ENCODE measurements at places on chromosomes 11 and 22.

DNA sequence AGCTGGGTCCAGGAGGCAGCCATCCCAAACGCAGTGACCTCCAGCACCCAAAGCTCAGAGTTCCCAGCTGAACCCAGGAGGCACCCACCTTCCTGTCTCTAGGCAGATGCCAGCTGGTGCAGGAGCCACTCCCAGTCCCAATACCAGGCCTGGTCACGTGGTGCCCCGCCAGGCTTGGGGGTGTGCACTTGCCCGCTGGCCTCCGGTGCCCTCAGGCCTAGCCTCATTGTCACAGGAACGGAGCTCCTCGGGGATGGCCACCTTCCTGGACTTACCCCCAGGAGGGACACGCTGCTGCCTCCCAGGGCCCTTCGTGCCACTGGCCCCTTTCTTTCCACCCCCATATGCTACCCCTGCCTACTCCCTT is 4.6 kb downstream of the BID start:
- no peak for DNase-seq

GRCh38 chr11:133705873-133706272 is 139.4 kb downstream of the SPATA19 start:
- no peak for DNase-seq

DNA sequence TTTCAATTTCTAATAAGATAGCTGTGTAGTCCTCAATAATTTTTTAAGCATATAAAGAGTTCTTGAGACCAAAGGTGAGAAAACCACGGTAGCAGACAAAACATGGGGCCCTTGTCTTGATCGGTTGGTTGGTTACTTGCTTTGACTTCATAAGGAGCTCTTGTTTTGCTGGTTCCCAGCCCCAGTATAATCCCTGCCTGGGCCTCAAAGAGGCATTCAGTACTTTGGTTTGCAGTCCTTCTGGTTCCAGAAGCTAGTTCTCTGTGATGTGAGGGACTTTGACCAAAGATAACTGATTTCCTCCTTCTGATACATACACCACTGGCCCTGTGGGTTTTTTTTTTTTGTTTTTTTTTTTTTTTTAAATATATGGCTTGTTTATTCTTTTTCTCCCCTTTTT is 17.1 kb downstream of the MARK2 start:
- no peak for DNase-seq

- DNase-seq = no peak
Measured at GRCh38 chr11:12174477-12175143, 64.2 kb downstream of the MICAL2 start.

DNA sequence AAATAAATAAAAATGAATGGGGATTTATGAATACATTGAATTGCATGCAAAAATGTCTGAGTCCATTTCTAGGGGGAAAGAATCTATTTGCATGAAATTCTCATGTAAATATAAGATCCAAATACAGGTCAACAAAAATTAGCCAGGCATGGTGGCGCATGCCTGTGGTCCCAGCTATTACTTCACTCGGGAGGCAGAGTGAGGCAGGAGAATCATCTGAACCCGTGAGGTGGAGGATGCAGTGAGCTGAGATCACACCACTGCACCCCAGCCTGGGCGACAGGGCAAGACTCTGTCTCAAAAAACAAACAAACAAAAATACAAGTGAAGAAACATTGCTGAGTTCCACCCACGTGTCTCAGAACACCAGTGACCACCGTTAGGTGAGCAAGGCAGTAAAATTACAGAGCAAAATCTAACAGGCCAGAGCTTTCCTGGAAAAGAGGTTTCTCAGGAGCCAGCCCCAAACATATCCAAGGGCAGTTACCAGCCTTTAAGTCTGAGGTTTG is 17.3 kb downstream of the PACSIN2 start:
- DNase-seq = no peak

DNA sequence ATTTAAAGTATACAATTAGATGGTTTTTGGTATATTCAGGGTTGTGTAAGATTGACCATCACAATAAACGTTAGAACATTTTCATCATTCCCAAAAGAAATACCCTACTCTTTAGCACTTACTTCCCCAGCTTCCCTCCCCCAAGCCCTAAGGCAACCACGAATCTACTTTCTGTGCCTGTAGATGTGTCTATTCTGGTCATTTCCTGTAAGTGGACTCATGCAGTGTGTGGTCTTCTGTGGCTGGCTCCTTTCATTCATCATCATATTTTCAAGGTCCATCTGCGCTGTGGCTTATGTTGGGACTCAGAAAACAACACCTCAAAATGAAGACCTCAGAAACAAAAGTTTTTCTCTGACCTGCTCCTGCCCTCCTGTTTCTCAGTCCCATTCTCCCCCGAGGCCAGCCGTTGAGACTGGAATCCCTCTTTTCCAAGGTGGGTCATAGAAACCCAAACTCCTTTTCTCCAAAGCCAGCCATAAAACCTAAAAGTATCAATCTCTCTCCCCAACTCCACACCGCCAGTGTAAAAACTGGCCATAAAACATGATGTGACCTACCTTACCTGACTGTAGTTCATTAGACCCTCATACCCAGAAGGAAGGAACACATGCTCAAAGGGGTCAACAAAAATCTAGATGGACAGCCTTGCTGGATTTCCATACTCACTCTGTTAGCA is 12.9 kb upstream of the TMPRSS13 start:
- DNase-seq = no peak

DNA sequence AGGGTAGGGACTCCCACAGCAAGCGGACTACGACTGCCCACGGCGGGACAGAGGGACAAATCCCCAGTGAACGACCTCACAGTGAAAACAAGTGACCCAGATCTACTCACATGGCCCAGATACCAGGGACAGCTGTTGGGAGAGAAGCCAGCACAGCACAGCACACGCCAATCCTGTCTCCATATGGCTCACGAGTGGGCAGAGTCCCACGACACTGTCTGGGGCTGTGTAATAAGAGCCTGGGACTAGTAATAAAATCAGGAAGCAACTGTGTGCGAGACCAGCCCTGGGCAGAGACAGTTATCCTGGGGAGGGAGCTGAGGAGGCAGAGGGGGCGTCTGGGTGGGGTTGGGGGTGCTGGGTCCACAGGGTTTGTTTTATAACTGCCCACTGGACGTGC is 385.0 kb downstream of the CTTN start:
- no peak for DNase-seq

GRCh38 chr22:49600468-49600867 is 227.2 kb downstream of the BRD1 start:
- DNase-seq = no peak

DNA sequence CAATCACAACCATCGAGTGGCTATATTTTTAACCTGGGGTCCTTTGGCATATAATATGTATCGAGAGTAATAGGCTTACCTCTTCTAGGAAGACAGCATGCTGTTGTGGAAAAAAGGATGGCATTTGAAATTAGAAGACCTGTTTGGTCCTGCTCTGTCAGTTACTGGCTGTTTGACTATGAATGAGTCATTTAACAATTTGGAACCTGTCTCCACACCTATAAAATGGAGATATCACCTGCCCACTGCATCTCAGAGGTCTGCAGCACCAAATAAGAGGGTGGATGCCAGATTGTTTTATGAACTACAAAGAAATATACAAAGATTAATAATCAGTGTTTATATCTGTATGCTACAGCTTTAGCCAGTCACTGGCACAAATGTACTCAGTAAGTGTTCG is 60.8 kb downstream of the SLC25A17 start:
- no peak for DNase-seq

DNA sequence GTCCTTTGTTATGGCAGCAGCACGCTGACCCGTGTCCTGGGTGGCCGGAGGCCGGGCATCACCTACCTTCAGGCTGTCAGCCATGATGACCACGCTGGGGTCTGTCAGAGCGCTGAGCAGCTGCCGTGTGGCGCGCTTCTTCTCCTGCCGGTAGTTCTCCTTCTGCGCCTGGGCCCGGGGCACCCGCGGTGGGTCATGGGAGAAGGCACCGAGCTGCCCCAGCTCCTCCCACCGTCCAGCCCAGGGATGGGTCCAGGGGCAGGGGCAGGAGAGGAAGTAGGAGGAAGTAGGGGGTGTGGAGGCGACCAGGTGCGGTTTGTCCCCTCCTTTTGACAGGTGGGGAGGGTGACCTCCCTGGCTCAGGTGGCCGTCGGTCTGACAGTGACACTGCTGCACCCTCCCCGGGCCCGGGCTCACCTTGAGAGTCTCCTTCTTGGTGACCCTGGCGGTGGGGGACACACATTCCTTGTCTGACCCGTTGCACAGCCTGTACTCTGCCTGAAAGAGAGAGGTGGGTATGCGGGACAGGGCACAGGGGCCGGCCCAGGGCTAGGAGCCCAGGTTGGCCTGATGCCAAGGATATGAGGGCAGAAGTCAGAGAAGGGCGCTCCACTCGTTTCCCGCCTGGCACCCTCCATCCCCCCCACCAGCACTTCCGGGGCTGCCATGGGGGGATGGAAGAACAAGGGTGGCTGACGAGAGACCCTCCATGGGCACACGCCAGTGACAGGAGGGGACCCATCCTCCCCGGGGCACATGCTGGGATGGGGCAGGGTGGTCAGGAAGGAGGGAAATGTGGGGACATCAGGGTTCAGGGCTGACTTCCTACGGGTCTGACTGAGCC is 43.0 kb downstream of the OSBPL5 start:
- no peak for DNase-seq

DNA sequence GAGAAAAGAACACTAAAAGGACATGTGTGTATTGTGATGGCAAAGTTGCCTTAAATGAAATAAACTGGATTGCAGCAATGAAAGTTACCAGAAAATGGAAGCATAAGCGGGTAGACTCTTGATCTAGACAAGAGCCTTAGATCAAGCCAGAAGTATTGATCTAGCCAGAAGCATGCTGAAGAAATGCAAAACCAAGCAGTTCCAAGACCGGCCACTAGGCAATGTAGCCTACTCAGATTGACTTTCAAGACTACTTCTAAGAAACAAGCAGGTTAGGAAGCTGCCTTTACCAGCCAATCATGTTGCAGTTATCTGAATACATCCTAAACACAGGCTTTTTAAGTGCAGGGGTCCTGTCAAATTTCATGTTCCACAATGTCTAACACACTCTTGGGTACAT is 54.6 kb downstream of the KCNA4 start:
- DNase-seq = no peak

DNA sequence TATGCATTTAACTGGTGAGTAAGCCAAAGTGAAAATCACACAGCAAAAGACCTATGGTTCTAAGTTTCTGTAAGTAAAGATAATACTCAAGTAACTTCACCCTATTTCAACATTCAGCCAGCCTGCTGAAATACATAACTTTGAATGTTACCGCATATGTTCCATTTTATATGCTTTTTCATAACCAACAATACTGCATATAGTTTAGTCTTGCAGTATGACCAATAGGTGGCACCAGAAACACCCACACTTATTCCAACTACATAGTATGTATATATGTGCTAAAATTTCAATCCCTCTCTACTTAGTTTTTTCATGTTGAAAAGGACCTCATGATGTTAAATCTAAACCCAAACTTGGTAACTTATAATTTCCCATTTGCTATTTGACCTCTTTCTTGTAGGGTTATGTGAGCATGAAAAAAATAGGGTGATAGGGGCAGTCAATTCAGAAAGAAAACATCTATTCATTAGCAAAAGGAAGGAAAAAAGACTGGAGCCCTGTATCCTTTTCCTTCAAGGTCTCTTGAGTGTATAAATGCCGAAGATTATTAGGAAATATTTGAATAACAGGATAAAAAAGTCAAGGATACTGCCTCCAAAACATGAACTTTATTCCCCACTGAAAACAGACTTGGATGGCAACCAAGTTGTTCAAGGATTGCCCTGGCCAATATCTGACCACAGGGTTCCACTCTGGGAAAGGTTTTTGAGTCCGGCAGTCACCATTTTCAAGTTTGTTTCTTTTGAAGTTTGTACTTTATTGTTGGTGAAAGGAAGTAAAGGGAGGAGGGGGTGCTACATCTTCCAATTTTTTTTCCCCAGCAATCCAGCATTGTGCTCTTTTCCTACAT is 23.8 kb upstream of the FZD4 start:
- no peak for DNase-seq

GRCh38 chr11:110447897-110448745 is 18.4 kb downstream of the FDX1 start:
- DNase-seq = no peak
